ENCODE measurements at places on chromosomes 3 and 15.

DNA sequence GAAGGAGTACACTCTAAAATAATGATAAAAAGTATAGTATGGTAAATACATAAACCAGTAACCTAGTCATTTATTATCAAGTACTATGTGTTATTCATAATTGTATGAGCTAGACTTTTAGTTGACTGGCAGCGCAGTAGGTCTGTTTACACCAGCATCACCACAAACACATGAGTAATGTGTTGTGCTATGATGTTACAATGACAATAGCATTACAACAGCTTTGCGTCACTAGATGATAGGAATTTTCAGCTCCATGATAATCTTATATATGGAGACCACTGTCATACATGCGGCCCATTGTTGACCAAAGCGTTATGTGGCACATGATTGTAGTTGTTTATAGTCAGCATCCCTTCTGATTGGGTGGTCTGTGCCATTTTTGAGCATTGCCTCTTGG lies 138.9 kb upstream of the UBE2E1 start:
- DNase-seq = no peak

- DNase-seq = no peak
Measured at GRCh38 chr3:101976473-101976872, 127.2 kb downstream of the NFKBIZ start.

DNA sequence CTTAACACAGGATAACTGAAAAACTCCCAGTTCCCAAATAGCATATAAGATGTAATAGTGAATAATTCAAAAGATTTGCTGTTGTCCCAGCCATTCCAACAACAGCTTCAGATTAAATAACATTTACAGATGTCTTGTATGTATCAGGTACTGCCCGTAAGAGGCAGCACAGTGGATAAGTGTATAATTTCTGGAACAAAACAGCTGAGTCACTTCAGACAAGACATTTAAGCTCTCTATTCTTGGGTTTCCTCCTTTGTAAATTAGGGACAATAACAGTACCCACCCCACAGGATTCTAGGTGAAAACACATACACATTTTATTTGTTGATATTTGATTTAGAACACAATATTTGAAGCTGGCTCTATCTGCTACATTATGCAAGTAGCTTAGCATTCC lies 2.6 kb upstream of the WWTR1 start:
- no peak for DNase-seq

- DNase-seq = peak; percentile 30
Measured at GRCh38 chr3:194323785-194324735, 27.1 kb downstream of the CPN2 start.
